ENCODE measurements at places on chromosomes 5 and 9.

- DNase-seq = no peak
These were observed 391.6 kb upstream of the CHD1 start for GRCh38 chr5:99320436-99320835.

DNA sequence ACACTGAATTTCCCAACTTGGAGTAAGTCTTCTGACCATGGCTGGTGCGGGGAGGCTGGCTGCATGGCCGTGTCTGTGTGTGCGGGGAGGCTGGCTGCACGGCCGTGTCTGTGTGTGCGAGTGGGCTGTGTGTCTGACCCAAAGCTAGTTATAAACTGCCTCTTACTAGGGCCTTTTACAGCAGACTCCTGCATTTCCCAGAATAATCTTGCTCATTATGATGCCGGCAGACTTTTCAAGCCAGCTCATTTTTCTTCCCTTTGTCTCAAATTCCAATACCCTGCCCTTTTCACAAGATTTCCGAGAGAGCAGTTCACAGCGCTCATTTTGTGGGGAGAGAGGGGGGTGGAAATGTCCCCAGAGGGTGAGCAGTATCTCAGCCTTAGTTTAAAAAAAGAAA, 470.7 kb upstream of the BRINP1 start:
- no peak for DNase-seq

GRCh38 chr5:165015547-165015946, 1510.1 kb downstream of the MAT2B start:
- no peak for DNase-seq

DNA sequence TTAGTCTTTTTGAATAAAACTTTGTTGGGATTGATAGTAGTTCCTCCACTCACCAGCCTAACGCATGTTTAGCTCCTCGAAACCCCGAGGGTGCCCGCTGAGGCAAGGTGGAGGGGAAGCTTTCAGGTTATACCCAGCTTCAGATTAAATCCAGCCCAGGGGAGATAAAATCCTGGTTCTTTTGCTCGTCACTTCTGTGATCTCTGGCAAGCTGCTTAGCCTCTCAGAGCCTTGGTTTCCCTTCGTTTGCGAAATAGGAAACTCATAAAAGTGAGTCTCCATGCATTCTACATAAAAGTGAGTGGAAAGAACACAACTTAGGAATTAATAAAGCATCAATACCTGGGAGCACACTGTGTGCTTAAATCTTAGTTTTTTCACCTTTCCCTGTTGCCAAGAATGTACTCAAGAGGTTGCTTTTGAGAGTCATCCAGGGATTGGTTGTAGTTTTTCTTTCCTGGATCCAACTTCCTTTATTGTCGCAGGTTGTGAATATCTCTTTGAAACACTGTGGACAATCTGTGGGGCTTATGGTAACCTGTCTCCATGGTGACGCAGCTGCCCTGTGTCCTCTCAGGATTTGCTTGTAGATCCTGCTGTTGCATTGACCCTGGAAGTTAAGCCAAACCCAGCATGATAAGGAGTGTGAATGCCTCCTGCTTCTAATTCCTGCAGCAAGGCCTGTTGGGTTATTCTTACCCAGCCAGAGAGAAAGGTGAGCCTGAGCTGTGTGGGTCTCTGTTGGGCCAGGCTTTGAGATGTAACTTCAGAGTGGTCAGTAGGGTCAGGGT, 2.0 kb downstream of the GALNT12 start:
- no peak for DNase-seq

GRCh38 chr9:114216081-114216480, 60.7 kb downstream of the COL27A1 start:
- peak; percentile 70 for DNase-seq

DNA sequence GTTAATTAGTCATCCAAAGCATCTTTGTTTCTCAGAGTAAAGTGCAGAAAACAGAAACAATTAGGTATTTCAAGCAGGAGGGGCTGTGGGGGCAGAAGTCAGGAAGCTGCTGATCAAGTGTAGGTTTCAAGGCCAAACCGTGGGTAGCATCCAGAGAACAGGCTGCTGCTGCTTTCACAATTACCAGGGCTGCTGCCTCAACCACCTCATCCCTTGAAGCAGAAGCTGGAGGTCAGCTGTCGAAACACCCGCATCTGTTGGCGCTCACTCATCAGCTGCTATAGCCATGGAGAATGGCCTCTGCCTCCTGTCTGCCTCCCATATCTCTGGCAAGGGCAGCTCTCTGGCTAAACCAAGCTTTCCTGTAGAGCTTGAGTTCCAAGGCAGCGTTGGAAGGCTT, 122.9 kb upstream of the OSMR start:
- no peak for DNase-seq

DNA sequence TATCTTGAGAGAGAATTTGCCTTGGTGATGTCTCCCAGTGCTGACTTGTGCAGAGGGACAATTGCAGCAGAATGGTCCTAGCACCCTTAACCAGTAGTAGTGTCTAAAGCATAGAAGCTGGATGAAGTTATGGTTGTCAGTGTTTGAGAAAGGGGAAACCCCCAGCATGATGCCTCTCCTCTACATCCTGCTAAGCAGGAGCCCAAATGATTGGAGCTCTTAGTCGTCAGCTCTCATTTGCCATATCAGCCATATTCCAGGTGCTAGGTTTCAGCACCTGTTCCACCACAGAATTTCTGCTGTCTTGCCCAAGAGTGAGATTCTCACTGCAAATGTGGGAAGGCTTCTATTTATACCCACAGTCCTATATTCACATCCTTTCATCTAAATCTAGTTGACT, 43.7 kb upstream of the RFX3 start:
- no peak for DNase-seq

DNA sequence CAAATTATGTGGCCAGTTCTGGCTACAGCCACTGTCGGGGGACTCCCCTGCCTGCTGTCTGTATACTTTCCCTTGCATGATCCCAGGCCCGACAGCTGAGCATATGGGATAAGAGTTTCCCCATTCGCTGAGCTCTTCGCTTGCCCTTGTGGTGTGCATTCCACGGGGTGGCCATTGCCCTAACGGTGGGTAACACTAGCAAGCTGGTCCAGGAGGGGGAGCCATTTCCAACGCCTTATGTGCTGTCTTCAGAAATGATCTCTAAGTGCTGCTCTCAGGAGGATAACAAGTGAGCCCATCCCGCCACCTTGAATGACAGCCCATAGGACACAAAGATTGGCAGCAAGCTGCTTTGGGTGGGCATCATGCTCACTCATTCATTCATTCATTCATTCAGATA, 190.9 kb downstream of the FSTL4 start:
- no peak for DNase-seq

- no peak for DNase-seq
These were observed 142.0 kb downstream of the FANCC start for GRCh38 chr9:95175523-95175922.

- no peak for DNase-seq
These were observed 12.8 kb downstream of the FER start for GRCh38 chr5:108760512-108760911.

- no peak for DNase-seq
These were observed 13.0 kb downstream of the MEGF9 start for GRCh38 chr9:120701248-120701647.

GRCh38 chr5:135129307-135129706, 95.3 kb upstream of the PITX1 start:
- DNase-seq = no peak

DNA sequence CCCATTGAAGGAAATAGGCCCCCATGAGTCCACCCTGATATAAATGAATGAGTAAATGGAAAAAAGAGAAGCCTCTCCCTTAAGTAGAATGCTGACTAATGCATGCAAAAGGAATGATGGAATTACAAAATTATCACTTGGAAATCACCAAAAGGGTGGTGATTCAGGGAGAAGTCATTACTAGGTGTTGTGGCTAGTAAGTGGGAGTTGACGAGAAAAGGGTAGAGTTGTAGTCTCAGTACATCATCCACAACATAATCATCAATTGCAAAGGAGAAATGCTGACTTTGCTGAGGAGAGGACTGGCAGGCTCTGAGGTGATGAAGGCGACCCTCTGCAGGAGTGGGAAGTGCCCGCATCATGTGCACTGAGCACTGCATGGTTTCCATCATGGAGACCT, 201.5 kb upstream of the S1PR3 start:
- no peak for DNase-seq

- peak; percentile 53 for DNase-seq
These were observed 523 bp downstream of the MAML1 start for GRCh38 chr5:179732918-179733771.

DNA sequence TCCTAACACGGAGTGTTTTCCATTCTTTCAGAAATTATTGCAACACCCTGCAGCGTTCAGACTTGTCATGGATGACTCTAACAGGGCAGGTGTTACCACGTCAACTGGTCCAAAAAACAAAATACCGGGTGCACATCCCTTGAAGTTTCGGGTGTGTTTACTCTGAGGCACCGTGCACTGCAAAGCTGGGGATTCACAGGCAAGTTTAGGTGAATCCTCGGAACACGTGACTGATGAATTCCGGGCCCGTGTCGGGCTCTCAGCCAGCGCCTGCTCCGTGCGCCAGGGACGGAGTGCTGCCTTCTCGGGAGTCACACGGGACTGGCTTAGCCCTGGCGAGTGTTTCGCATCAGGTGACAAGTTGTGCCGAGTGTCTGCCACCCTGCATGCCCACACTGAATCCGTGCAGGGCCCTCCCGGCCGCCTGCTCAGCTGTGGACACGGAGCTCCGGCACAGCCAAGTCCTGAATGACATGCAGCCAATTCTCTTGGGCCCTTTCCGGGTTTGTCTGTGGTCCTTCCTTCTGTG, 66.0 kb upstream of the IRX4 start:
- no peak for DNase-seq

GRCh38 chr5:128378632-128379031, 159.4 kb downstream of the FBN2 start:
- no peak for DNase-seq

DNA sequence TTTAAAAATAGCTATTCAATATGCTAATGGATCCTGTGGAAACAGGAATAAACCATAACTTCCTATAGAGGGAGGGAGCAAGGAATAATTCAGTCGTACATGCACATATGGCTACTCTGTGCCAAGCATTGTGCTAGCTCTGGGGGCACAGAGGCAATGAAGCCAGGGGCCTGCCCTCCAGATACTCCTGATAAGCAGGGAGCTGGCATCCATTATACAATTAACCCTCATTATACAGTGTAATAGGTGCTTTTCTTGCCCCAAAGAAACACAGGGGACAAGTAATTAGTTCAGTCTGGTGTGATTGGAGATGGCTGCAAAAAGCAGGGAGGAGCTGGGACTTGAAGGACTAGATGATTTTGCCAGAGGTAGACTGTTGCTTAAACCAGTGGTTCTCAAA, 200.4 kb downstream of the SREK1 start:
- DNase-seq = no peak

DNA sequence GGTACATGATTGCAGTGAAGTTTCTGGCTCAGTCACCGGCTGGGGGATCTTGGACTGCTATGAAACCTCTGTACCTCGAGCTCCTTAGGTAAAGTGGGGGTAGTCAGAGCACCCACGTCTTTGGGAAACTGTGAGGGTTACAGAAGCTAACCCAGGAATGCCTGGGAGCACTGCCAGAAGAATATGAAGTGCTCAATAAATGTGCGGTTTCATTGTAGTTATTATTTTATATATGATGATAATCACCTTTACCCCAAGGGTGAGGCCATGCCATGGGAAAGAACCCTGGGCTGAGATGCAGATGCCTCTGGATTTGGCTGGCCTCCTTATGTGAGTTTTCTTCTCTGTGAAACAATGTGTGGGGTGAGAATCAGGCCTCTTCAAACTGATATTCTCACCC, 3.7 kb downstream of the NPR3 start:
- DNase-seq = no peak

DNA sequence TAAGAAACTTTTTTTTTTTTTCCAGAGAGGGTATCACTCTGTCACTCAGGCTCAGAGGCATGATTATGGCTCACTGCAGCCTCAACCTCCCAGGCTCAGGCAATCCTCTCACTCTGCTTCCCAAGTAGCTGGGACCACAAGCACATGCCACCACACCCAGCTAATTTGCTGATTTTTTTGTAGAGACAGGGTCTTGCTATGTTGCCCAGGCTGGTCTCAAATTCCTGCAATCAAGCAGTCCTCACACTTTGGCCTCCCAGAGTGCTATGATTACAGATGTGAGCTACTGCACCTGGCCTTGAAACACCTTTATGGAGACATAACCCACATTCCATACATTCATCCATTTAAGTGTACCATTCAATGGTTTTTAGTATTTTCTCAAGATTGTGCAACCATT, 23.7 kb upstream of the CCDC180 start:
- no peak for DNase-seq

DNA sequence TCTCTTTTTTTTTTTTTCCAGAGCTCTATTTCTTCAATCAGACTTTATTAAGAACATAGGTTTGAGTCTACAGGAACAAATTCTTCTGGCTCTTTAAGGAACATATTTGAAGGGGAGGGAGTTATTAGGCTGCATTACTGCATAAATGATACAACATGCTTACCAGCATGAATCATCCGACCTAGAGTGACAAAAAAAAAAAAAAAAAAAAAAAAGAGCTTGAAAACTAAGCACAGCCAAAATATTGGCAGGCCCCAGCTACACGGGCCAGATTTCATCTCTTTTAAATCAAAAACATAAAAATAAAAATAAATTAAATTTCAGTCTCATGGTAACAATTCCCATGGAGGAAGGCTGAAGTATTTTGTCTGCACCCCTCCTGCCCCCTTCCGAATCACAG, 26.3 kb downstream of the MSX2 start:
- no peak for DNase-seq

DNA sequence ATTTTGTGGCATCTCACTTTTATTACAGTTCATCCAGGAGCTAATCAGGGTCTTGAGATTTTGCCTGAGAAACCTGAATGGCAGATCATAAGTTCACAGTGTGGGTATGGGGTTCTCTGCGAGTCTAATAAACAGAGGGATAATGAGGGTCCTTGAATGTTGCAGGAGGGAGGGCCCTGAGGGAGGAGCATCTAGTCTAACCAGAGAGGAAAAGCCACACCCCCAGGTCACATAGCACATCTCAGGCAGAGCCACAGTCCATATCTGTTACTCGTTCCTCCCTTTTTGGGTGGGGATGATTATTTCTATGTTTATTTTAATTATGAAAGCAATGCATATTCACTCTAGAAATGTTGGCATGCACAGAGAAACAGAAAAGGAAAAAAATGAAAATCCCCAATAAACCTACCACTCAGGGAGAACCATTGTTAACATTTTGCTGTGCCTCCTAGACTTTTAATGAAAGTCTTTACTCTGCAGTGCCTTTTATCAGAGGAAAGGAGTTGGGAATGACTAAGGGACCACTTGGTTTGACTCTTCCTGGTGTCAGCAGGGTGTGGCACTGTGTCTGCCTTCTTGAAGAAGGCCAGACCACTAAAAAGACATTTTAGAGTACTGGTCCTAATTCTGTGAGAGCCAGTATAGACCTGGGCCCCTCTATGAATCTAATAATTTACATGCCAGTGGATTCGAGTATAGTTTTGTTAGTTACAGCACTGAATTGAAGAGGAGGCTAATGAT, 2.8 kb downstream of the GALNT12 start:
- DNase-seq = no peak

GRCh38 chr9:26142631-26143030, 464.4 kb upstream of the TUSC1 start:
- no peak for DNase-seq

- DNase-seq = no peak
These were observed 46.6 kb downstream of the CD180 start for GRCh38 chr5:67149951-67150523.
